ENCODE measurements at places on chromosomes 7 and 10.

GRCh38 chr7:149838992-149839408 is 825 bp downstream of the ZNF862 start:
- no peak for DNase-seq

- DNase-seq, result no peak
These were observed 10.7 kb upstream of the AKR1B1 start for GRCh38 chr7:134469622-134470021.

- no peak for DNase-seq
These were observed 283.7 kb upstream of the ZMIZ1 start for GRCh38 chr10:78785066-78785465.

- no peak for DNase-seq
These were observed 55.0 kb downstream of the SNX10 start for GRCh38 chr7:26346611-26347203.

GRCh38 chr10:60942788-60943315 is 1.1 kb downstream of the RHOBTB1 start:
- DNase-seq, result no peak

DNA sequence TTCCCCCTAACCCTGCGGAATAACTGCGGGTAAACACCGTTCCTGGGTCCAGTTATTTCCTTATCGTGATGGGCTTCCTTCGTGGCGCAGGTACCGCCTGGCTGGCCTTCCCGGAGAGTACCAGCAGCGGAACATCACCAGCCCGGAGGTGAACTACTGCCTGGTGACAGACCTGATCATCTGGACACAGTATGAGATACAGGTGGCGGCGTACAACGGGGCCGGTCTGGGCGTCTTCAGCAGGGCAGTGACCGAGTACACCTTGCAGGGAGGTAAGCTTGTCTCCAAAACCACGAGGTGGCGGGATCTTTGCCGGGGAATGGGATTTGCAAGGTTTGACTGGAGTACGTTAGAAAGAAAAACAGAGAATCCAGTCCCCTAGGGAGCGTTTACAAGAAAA is 665.0 kb upstream of the FOXK1 start:
- DNase-seq, result no peak

DNA sequence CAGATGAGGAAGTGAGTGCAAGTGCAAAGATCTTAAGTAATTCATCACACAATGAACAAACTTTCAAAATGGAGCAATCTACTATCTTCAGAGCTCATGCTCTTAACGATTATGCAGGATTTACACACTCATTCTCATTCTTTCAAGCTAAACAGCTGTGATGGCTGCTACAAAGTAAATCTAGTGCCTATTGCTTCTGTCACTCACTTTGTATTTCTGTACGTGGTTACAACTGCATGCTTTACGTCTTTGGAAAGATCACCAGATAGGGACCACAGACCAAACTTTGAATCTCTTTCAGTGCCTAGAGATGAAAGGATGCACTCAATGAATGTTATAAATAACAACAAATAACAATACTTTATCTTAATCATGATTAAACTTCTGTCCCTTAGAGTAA is 194.6 kb downstream of the MAGI2 start:
- no peak for DNase-seq

- no peak for DNase-seq
These were observed 3.8 kb downstream of the KAZALD1 start for GRCh38 chr10:101065481-101066145.

- DNase-seq, result no peak
These were observed 17.4 kb upstream of the CCL26 start for GRCh38 chr7:75789361-75789924.

GRCh38 chr10:92284112-92284704 is 6.7 kb downstream of the CPEB3 start:
- DNase-seq, result no peak

- no peak for DNase-seq
These were observed 156.1 kb downstream of the RELN start for GRCh38 chr7:103833401-103833800.

- no peak for DNase-seq
These were observed 23.1 kb downstream of the KLF6 start for GRCh38 chr10:3761904-3762303.

GRCh38 chr7:157410831-157411556 is 74.2 kb downstream of the DNAJB6 start:
- DNase-seq, result no peak

GRCh38 chr7:157061979-157062378 is 51.5 kb upstream of the MNX1 start:
- DNase-seq, result no peak

DNA sequence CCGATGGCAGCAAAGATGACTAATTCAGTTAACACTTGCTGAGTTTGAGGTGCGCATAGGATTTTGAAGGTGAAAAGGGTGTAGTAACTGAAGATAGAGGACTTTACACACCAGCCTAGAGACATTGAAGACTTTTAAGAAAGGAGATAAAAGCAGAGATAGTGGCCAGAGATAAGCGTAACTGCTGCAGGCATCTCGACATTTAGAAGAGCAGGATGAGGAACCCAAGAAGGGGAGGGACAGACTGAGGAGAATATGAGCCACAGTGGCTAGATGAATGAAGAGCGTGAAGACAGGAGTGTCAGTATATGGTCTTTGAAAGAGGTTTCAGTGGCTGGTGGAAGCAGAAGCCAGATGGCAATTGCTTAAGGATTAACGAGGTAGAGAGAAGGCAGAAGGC is 71.6 kb downstream of the CELF2 start:
- no peak for DNase-seq

- peak; percentile 20 for DNase-seq
These were observed 227.1 kb downstream of the AUTS2 start for GRCh38 chr7:69825113-69825972.

DNA sequence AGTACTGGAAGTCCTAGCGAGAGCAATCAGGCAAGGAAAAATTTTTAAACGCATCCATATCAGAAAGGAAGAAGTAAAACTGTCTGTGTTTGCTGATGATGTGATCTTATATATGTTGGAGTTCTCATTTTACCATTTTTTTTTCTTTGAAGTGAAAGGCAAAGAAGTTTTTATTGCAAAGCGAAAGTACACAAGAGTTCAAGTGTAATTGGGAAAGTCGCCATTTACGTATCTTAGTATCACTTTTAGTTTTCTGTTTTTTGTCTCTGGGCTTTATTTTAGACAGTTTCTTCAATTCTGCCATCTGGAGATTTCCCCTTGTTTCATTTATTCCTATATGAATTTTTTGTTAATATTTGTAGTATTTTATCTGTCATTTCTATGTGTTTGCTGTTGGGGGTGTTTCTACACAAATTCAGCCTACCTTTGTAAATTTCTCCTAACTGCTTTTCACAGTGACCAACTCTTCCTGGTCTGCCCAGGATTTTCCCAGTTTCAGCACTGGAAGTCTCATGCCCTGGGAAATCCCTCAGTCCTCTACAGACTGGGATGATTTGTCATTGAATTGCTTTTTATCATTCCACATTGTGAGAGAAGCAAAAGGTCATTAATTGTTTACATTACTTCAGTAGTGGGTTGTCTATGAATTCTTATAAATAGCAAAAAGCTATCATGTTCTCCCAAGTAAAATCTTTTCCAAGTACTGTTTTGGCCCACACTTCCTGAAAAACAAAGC is 23.2 kb downstream of the BET1 start:
- DNase-seq, result no peak

- DNase-seq, result no peak
These were observed 215.6 kb downstream of the ELFN1 start for GRCh38 chr7:1885465-1886226.

DNA sequence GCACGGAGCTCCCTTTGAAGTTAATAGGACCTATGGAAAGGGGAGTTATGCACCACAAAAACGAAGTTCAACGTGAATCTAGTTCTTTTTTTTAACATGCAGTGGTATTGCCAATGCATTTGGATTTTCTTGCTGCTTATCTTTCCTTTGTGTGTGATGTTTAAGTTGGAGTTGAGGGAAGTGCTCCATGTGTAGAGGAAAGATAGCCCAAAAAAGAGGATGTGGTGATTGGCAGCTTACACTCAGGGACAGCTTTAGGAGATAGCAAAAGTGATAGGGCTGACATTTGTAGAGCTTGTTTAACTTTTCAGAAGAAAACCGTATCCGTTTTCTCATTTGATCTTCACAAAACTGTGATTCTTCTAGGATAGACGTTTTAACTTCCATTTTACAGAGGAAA is 101.3 kb downstream of the MDFIC start:
- no peak for DNase-seq

- no peak for DNase-seq
These were observed 430.2 kb downstream of the LRMDA start for GRCh38 chr10:75861582-75861981.

DNA sequence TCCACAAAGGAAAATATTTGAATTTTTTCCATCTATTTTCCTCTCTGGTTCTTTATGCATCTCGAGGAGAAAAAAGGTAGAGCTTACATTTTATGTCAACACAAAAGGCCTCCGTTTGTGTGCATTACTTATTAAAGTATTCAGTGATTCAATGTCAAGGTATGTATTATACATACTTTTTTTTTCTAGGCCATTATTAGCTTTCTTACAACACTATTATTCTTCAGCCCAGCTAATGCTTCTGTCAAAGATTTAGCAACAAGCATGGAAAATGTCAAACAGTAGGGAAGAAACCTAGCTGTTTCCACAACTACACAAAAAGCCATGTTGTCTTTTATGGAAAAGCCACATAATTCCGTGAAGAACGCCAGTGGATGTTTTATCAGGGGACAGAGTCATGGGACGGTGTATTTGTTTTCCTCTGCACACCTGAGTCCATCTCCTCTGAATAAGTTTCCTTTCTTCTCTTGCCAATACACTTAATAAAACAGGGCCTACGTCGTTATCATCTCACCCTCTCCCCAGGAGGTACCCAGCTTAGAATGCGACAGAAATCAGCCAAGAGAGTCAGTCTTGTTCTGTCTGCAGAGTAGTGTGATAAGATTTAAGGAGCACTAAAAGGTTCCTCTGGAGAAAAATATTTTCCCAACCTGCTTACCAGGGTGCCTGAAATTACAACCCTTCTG is 209.7 kb upstream of the AUTS2 start:
- DNase-seq, result no peak

GRCh38 chr7:106485031-106485551 is 175.9 kb downstream of the CCDC71L start:
- peak; percentile 11 for DNase-seq

DNA sequence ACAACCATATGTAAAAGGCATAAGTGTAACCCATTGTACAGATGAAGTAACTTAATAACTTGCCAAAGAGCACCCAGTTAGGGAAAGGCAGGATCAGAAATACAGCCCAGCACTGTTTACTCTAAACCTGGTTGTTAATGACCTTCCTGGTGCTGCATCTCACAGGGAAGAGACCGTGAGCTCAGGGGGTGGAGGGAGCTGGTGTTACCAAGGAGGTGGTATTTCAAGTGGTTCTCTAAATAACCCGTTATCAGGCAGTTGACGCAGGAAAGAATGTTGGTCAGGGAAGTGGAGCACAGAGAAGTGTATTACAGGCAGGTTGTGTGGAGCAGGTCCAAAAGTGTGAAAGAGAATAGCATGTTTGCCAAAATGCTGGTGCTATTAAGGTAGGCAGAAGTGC is 4.4 kb upstream of the ST7 start:
- DNase-seq, result no peak

- no peak for DNase-seq
These were observed 290.5 kb downstream of the SORCS1 start for GRCh38 chr10:106873770-106874603.

DNA sequence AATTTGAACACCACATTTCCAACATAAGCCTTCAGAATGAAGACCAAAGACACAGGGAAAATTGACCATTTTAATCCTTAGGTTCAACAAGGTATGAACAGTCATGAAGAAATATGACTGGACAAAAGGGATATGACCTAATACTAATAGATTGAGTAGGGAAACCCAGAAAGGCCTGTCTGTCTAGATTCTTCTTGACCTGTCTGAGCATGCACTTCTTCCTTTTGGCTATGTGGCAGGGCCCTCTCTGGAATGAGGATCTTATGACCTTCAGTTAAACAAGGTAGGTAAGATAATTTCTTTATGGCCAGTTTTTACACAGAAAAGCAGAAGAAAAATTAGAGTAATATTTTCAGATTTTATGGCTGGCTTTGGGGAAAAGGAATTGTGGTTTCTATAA is 3.0 kb upstream of the PHYHIPL start:
- no peak for DNase-seq

GRCh38 chr7:111744501-111745155 is 182.3 kb upstream of the IMMP2L start:
- DNase-seq, result no peak

DNA sequence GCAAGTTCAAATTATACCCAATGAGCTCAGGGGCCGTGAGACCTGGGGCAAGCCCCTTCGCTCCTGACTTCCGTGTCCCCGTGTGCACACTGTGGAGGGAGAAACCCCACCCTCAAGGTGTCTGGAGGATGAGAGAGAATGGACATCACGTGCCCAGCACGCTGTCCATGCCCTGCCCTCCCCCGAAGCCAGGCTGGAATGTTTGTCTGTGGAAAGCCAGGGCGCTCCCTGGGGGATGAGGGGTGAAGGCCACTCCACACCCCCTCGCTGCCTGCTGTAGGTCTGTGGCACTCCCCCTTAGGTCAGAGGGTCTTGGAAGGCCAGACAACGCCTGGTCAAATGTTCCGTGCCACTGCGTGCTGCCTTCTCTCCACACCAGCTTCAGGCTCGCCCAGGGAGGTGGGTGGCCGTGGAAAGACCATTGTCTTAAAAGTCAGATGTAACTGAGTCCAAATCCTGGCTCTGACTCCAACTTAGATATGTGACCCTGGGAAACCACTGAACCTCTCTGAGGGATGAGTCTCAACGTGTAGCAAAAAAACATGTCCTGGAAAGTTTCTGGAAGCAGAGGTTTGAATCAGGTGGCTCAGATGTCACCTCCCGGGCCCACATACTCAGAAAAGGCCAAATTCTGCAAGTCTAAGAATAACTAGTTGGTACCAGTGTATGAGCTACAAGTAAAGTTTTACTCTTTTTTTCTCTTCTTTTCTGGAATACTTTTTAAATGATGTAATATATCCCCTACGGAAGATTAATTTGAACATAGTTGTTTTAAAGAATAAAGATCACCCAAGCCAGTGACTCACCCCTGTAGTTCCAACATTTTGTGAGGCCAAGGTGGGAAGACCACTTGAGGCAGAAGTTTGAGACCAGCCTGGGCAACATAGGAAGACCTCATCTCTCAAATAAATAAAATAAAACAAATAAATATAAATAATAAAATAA is 24.9 kb downstream of the RCC1L start:
- DNase-seq, result no peak

DNA sequence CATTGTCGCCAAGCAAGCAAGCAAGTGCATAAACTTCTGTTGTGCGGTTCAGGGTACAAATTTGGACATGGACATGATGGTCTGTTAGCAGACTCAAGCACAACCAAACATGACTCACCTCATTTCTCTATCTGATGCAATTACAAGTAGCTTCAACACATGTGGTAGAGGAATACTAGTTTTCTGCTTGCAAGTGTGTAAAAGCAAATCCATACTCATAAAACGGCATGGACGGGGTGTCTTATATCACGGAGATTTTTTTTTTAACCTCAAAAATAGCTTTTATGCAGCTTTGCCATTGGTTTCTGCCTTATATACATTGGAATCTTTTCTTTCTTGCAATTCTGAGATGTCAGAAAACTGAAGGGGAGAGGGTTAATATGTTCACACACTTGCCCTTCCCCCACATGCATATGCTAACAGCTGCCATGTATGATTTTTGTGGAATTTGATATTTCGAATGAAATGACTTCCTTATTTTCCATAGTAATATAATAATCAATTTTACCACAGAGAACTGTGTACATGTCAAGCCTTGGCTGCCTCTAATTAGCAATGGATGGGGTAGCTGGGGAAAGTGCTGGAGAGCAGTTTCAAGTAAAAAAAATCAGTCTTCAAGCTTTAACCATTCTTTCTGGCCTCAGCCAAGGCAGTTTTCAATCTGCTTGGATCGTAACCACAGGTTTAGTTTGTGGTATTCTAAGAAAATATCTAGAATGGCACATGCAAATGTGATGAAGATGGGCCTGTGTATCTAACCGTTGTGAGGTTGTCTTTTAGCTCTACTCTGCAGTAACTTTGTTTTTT is 106.0 kb upstream of the PDCD4 start:
- no peak for DNase-seq

Measured in NCI-H446 treated with DMSO at 0.1 percent for 48 hours (cell line).